ENCODE measurements at places on chromosomes 5 and 9. TPM values are rescaled to one million over a fixed set of nuclear protein-coding genes. Genes with fewer than 3 reads are reported as not detected.

GRCh38 chr5:116454417-116454927 is 120.2 kb downstream of the SEMA6A start:
- DNase-seq, result no peak

GRCh38 chr5:156409834-156410233 is 82.9 kb downstream of the SGCD start:
- DNase-seq, result no peak

Gene PRUNE2
- 0.57 TPM for total RNA-seq

Gene PDGFRB
- total RNA-seq, result 4.4 TPM
